ENCODE measurements at places on chromosomes 1 and 21. TPM values are rescaled to one million over a fixed set of nuclear protein-coding genes. Genes with fewer than 3 reads are reported as not detected.

GRCh38 chr1:172083191-172083590 lies 241.9 kb downstream of the DNM3 start:
- no peak overlapping the region for H3K27ac ChIP-seq
- no peak for DNase-seq
- no peaks in the 10 kb centered on the region for H3K36me3 ChIP-seq

GRCh38 chr1:162772571-162773154 lies 17.8 kb upstream of the HSD17B7 start:
- peaks cover 71% of the 10 kb centered on the region for H3K36me3 ChIP-seq
- no peaks in the 10 kb centered on the region for H3K27me3 ChIP-seq
- H3K4me3 ChIP-seq: no peak overlapping the region
- DNase-seq: no peak
- H3K27ac ChIP-seq: no peak overlapping the region

DNA sequence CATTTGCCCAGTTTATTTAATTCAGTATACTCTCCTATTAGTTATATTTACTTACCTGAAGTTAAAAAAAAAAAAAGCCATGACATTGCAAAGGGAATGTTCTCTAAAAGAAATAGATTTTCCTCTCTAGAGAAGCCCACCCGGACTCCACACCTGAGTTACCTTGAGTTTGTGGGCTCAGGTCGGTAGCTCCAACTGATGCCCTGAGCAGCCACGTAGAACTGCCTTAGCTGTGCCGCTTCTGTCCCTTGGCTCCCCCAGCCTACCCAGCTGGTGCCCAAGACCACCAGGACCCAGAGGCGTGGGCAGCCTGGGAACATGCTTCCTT lies 250 bp downstream of the F5 start:
- no peak overlapping the region for H3K4me3 ChIP-seq
- no peak overlapping the region for H3K27ac ChIP-seq
- H3K27me3 ChIP-seq: no peaks in the 10 kb centered on the region
- no peaks in the 10 kb centered on the region for H3K36me3 ChIP-seq
- DNase-seq: no peak

- H3K4me3 ChIP-seq: peak overlapping the region; percentile 22
- H3K27me3 ChIP-seq: no peaks in the 10 kb centered on the region
- no peak for DNase-seq
- H3K36me3 ChIP-seq: no peaks in the 10 kb centered on the region
These were observed 7.1 kb upstream of the TPM3 start for GRCh38 chr1:154198756-154199562.

GRCh38 chr21:31667132-31667531 lies 7.6 kb downstream of the SOD1 start:
- peaks cover 26% of the 10 kb centered on the region for H3K36me3 ChIP-seq
- no peak overlapping the region for H3K27ac ChIP-seq
- H3K4me1 ChIP-seq: no peaks in the 10 kb centered on the region
- no peak for DNase-seq
- H3K4me3 ChIP-seq: no peak overlapping the region

DNA sequence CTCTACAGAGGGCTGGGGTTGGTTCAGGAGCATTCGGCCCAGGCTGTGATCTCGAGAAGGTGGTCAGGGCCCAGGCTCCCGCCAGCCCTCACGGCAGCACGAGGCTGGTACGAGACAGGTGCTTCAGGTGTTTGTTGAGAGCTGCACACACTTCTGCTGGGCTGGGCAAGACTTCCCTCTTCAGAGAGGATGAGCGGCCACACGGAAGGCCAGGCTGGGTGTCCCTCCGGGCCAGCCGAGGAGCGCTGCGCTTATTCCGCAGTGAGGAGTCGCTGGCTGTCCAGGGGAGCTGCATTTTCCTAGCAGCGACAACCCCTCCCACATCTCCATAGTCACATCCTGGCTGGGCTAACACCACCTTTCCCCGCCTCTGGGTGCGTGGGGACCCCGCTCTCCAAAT lies 50.5 kb downstream of the PDE9A start:
- no peak for DNase-seq
- no peak overlapping the region for H3K4me3 ChIP-seq
- no peaks in the 10 kb centered on the region for H3K27me3 ChIP-seq
- H3K4me1 ChIP-seq: no peaks in the 10 kb centered on the region

Gene HSF2BP
- 0.75 TPM for total RNA-seq
